ENCODE measurements at places on chromosomes 16 and 17.

DNA sequence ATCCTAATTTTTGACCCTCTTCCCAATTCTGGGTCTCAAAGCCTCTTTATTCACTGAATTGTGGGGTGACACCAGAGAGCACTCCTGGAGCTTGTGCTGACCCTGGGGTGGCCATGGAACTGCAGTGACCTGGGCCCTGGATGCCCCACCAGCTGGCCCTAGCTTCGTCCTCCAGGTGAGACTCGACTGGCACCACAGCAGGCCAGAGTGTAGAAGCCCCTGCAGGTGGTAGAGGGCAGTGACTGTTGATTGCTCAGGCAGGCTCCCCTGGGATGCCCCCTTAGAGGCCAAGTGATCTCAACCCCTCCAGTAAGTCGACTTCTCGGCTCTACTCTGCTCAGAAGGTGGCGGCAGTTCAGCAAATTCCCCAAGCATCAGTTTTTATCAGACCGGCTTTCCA is 6.4 kb downstream of the FA2H start:
- DNase-seq: no peak

DNA sequence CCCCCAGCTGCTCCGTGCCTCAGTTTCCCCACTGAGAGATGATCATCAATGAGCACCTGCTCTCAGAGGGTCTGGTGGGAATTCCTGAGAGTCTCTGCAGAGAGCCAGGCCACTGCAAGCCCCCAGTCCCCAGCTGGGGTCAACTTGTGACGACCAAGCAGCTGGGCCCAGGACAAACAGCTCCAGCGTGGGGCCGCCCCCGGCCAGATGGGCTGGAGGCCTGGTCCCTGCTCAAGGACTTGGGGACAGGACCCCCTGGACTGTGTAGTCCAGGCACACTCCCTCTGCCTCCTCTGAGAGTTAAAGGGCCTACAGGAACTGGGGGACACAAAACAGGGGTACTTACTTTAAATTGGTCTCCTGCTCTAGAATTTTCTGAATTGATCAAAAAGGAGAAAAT is 16.6 kb upstream of the AATK start:
- DNase-seq: no peak

GRCh38 chr17:59727817-59728533 is 20.5 kb downstream of the VMP1 start:
- DNase-seq: no peak

DNA sequence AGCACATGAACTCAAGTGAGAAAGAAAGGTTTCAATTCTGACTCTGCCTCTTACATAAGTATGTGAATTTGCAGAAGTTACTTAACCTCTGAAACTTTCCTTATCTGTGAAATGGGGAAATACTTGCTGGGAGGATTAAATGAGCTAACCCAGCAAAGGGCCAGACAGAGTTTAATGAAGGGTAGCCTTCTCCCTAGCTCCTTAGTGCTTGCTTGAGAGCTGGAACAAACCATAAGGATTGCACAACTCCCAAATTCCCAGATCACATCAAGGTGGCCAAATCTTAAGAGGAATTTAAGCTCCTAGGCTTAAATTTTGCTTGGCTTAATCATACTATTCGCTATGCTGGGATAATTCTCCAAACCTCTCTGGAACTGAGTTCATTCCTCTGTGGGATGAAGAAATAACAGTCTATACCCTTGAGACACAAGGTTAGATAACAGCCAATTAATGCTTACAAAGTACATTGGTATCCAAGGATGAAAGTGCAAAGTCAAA is 11.8 kb upstream of the WSB1 start:
- no peak for DNase-seq

GRCh38 chr16:5621826-5622225 is 524.2 kb upstream of the EEF2KMT start:
- DNase-seq: no peak

- no peak for DNase-seq
Measured at GRCh38 chr17:34981538-34982241, 1.4 kb downstream of the LIG3 start.

DNA sequence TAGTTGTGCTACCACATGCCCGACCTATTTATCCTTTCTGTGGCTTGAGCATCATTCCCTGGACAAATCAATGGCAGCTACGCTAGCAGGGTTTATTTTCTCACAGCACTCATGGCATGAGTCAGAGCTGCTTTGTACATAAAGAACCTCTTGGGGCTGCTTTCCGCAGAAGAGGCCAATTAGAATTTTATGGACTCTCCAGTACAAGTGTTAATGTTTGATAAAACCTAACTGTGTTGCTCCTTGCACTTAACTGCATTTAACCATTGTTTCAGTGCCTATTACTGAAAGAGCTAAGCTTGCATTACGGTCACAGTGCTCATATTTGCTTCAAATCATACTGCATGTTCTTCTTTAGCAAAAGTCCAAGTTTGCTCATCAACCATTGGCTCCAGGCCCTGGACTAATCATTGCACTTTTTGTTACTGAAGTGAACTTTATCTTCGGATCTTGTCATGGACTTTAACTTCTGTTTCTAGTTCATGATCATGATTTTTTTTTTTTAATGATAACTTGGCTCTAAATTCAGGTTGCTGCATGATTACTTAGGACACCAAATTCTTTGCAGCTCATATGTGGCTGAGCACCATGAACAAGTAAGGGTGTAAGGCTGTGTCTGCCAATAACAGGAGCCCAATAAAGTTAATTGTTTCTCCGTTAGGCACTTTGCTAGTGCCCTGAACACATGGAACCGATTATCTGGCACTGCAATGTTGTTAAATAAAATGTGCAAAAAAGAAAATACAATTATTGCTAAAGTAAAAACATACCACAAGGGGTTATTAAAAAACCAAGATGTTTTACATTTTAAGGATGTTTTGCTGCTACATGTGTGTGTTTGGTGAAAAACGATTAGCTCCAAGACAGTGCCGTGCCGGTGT is 492.2 kb downstream of the KCNJ2 start:
- no peak for DNase-seq

All from activated T-cell treated with anti-CD3 and anti-CD28 coated beads, Interleukin-2, amount 50 U/mL, for 1 hour (primary cell).